Effector memory CD8-positive, alpha-beta T cell (primary cell): ENCODE measurements at places on chromosomes 5 and 9.

DNA sequence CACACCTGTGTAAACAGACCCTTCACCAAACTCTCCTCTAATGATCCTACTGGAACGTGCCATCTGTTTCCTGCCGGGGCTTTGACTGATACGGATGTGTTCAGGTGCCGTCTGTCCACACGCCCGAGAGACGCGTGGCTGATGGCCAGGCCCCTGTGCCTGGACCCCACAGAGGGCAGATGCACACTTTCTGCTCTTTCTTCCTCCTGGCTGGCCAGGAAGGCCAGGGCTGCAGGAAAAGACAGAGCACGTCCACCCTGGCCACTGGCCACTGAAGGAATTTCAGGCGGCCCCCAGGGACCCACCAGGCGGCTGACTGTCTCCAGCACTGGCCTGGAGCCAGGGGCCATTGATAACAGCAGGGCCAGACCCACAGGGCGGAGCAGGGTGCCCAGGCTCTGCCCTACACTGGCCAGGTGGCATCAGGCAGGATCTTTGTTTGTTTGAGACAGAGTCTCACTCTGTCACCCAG is 3.6 kb upstream of the ENG start:
- H3K27me3 ChIP-seq, result no peaks in the 10 kb centered on the region
- H3K36me3 ChIP-seq, result peaks cover 6% of the 10 kb centered on the region
- peaks cover 43% of the 10 kb centered on the region for H3K4me1 ChIP-seq
- DNase-seq, result no peak
- H3K27ac ChIP-seq, result peak overlapping the region; percentile 79

GRCh38 chr5:96911139-96911538 is 24.7 kb upstream of the LNPEP start:
- no peaks in the 10 kb centered on the region for H3K27me3 ChIP-seq
- DNase-seq, result no peak
- peaks cover 66% of the 10 kb centered on the region for H3K36me3 ChIP-seq
- H3K4me3 ChIP-seq, result no peak overlapping the region
- peaks cover 17% of the 10 kb centered on the region for H3K4me1 ChIP-seq
- no peak overlapping the region for H3K27ac ChIP-seq

- no peaks in the 10 kb centered on the region for H3K36me3 ChIP-seq
- peak; percentile 6 for DNase-seq
- no peaks in the 10 kb centered on the region for H3K4me1 ChIP-seq
- H3K27me3 ChIP-seq, result no peaks in the 10 kb centered on the region
Observed at GRCh38 chr9:113309204-113309813, 6.1 kb upstream of the RNF183 start.

DNA sequence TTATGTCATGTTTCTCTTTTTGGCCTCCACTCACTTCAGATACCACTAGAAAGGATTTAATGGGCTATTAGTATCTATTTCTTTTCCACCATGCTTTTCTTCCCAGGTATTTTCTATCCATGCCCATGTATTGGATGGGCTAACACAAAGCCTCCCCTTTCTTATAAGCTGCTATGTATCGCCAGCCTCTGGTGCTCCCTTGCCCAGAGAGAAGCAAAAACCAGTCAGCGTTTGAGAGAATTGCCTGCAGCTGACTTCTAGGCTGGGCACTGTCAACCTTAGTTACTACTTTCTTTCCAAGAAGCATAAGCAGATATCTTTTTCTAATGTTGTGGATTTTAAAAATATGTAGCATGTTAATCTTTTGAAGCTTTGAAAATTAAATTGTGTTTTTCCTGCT is 30.2 kb upstream of the HSPB3 start:
- no peak overlapping the region for H3K4me3 ChIP-seq
- DNase-seq, result no peak
- H3K36me3 ChIP-seq, result no peaks in the 10 kb centered on the region
- peaks cover 63% of the 10 kb centered on the region for H3K27me3 ChIP-seq
- H3K27ac ChIP-seq, result no peak overlapping the region
- no peaks in the 10 kb centered on the region for H3K4me1 ChIP-seq

- H3K4me1 ChIP-seq, result no peaks in the 10 kb centered on the region
- H3K36me3 ChIP-seq, result no peaks in the 10 kb centered on the region
- no peak overlapping the region for H3K4me3 ChIP-seq
- H3K27ac ChIP-seq, result no peak overlapping the region
Observed at GRCh38 chr9:6567140-6567591, 78.4 kb downstream of the GLDC start.

DNA sequence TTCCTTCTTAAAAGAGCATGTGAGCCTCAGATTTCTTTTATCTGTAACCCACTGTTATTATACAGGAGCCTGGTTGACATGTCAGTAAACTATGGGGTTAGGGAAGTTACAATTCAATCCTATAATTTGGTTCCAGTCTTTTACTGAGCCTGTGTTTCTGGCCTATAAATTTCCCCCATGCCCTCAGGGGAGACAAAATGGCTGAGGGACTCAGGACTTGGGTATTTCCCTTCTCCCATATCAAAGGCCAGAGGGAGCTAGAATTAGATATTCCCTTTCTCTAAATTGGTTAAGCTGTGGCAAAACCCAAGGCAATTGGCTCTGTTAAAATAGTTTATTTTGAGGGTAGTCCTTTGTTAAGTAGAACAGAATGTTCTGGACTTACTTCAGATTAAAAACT is 823.2 kb downstream of the TLE1 start:
- no peak overlapping the region for H3K27ac ChIP-seq
- no peak overlapping the region for H3K4me3 ChIP-seq
- DNase-seq, result no peak

- no peak for DNase-seq
- H3K27ac ChIP-seq, result no peak overlapping the region
- no peaks in the 10 kb centered on the region for H3K36me3 ChIP-seq
- H3K4me1 ChIP-seq, result peaks cover 2% of the 10 kb centered on the region
- no peak overlapping the region for H3K4me3 ChIP-seq
Observed at GRCh38 chr5:159628703-159629102, 287.6 kb upstream of the ADRA1B start.

- H3K36me3 ChIP-seq, result peaks cover 29% of the 10 kb centered on the region
- H3K27me3 ChIP-seq, result no peaks in the 10 kb centered on the region
- peaks cover 30% of the 10 kb centered on the region for H3K4me1 ChIP-seq
- DNase-seq, result no peak
- H3K4me3 ChIP-seq, result peak overlapping the region; percentile 4
- H3K27ac ChIP-seq, result peak overlapping the region; percentile 9
Observed at GRCh38 chr5:109849478-109850088, 159.9 kb downstream of the MAN2A1 start.

DNA sequence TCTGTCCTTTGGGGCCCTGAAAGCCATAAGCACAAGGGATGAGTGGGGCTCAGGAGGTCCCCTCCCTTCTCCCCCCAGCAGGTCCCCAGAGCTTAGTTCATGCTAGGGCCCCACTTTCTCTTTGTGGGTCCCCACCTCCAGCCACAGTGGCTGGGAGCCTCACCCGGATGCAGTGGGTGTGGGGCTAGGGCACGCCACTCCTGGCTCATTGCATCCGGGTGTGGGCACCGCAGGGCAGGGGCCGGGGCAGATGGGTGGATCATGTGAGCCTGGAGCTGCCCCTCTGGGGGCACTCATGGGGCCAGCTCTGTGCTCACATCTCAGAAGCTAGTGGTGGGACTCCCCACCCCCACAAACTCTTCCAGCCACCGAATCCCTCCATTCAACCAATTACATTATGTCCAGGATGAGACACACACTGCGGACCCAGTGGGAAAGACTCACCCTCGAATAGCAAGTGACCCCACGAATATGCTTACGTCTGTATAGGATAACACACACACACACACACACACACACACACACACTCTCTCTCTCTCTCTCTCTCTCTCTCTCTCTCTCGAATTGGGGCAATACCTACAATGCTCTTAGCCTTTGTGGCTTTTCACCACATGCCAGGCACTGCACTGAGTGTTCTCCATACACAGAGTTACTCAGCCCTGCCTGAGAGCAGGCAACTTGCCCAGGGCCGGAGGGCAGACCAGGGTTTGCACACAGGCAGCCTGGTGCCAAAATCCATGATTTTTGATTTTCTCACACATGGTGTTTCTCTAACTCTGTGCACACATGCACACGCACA is 16.8 kb upstream of the PHYKPL start:
- no peaks in the 10 kb centered on the region for H3K27me3 ChIP-seq
- DNase-seq, result peak; percentile 64
- H3K4me1 ChIP-seq, result peaks cover 33% of the 10 kb centered on the region
- peak overlapping the region; percentile 60 for H3K4me3 ChIP-seq
- peaks cover 15% of the 10 kb centered on the region for H3K36me3 ChIP-seq
- peak overlapping the region; percentile 93 for H3K27ac ChIP-seq

DNA sequence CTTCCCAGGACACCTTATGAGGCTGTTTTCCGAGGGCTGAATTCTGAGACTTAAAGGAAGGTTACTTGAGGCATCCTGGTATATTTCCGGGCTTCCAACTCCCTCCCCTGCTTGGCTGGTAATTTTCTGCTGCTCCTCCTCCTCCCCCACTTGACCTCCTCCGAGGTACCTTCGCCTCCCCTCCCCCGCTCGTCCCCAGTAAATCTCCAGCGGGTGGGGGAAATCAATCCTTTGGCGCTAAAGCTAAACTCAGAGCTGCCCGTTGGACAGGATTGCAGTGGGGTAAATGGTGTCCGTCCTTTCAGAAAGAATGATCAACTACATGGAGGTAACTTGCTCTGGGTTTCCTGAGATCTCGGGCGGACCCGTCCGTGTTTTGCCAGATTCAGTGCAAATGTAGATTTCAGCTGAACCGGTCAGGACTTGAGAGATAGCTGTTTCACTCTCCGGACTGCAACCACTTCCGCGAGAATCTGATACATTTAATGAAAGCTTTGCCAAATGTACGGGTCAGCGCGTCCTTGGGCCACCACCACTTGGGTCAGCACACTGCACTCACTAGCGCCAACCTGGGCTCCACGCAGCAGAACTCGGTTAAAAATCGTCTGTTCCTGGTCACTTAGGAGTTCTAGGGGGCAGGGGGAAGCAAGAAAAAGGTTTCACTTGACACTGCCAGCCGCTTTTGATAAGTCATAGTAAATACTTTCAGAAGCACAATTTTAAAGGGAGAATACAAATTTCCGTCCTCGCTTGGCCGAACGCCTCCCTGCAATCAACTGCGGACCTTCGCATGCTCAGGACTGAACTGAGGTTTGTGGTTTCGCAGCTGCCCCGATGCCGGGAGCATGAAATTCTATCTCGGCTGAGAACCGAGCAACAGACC is 4.6 kb upstream of the ISL1 start:
- no peak overlapping the region for H3K4me3 ChIP-seq
- H3K4me1 ChIP-seq, result peaks cover 4% of the 10 kb centered on the region
- no peak overlapping the region for H3K27ac ChIP-seq
- peaks cover 56% of the 10 kb centered on the region for H3K27me3 ChIP-seq
